ENCODE measurements at places on chromosomes 16 and 17. TPM values are rescaled to one million over a fixed set of nuclear protein-coding genes. Genes with fewer than 3 reads are reported as not detected.

DNA sequence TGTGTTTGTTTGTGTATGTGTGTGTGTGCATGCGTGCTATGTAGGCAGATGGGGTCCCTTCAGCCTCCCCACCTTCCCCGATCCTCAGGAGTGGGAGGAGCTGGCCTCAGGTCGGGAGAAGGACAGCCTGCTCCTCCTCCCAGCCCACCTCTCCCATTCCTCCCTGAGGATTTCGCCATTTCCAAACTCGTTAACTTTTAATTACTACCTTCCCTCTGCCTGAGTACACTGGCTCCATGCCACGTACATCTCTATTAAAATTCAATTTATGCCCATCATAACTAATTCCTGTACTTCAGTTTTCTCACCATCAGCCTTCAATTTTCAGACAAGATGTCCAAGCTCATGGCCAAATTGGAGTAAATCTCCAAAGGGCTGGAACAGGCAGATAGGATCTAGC is 148.6 kb downstream of the SDK2 start:
- no peak overlapping the region for H3K27ac ChIP-seq
- H3K27me3 ChIP-seq = no peaks in the 10 kb centered on the region
- no peak for DNase-seq
- no peaks in the 10 kb centered on the region for H3K36me3 ChIP-seq
- H3K4me1 ChIP-seq = no peaks in the 10 kb centered on the region
- H3K4me3 ChIP-seq = no peak overlapping the region

- no peak overlapping the region for H3K27ac ChIP-seq
- no peak for DNase-seq
- no peaks in the 10 kb centered on the region for H3K4me1 ChIP-seq
- H3K36me3 ChIP-seq = no peaks in the 10 kb centered on the region
These were observed 38.1 kb upstream of the METRNL start for GRCh38 chr17:83041305-83041704.

DNA sequence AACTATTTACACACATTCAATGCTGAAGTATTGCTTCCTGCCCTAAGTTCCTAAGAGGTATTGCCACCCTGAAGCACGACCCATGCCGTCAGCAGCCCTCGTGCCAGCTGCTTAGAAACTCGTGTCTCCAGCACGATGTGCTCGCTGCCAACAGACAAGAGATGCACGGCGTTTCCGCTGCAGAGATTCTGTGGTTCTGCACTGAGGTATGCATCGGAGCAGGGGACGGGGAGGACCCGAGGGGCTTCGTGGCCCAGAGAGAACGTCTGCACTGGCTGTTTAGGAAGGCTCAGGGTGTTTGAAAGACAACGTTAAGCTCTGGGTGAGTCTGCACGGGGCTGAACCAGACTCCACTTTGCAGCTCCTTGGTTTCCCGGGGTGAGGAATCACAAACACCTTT is 82.7 kb upstream of the CREBBP start:
- H3K27me3 ChIP-seq = no peaks in the 10 kb centered on the region
- no peaks in the 10 kb centered on the region for H3K36me3 ChIP-seq
- no peak overlapping the region for H3K4me3 ChIP-seq
- no peak overlapping the region for H3K27ac ChIP-seq

TMC8 gene
- 14.4 TPM for total RNA-seq

DNA sequence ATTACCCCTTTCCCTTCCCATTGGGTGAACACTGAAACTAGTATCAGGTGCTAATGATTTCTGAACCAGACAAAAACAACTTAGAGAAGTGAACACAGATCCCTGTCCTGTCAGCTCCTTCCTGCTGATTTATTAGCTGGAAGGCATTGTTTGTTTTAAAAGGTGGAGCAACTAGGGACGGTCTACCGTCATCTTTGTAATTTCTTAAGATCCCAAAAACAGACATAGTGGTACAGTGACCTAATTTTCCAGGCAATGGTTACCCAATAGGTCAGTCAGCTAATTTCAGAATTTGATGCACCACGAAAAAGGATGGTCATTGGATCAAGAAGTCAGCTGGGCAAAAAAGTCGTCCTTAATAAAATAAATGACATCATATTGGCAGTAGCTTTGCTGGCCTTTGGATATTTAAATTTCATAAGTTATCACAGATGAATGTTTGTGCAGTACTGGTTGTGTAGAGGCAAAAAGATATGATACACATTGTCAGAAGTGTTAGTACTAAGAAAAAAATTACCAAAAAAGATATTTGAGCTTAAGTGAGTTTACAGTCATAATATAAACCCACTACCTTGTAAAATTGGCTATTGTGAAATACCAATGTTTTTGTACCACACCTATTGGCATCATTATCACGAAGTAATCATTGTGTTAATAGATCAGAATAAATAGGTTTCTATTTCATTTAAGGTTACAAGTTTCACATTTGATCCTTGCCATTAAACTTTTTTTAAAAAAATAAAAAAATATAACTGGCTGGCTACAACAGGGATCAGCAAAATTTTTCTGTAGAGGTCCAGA is 27.2 kb upstream of the KCNJ16 start:
- H3K27me3 ChIP-seq = no peaks in the 10 kb centered on the region
- no peak overlapping the region for H3K4me3 ChIP-seq
- no peaks in the 10 kb centered on the region for H3K36me3 ChIP-seq
- DNase-seq = no peak
- no peaks in the 10 kb centered on the region for H3K4me1 ChIP-seq

- no peaks in the 10 kb centered on the region for H3K27me3 ChIP-seq
- no peak for DNase-seq
- no peak overlapping the region for H3K27ac ChIP-seq
These were observed 111.2 kb downstream of the ANKRD11 start for GRCh38 chr16:89378947-89379771.

DNA sequence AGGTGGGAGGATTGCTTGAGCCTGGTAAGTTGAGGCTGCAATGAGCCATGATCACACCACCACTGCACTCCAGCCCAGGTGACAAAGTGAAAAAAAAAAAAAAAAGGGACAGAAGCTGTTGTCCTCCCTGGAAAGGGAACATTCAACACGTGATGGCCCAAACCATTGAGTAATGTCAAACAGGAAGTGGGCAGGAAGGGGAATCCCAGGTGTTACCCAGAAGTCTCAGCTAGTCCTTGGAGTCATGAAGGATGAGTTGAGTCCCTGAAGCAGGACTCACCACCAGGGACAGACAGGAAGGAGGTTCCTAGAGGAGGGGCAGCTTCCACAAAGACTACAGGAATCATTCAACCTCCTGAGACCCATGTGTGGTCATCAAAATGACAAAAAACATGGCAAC is 19.8 kb upstream of the CMIP start:
- no peaks in the 10 kb centered on the region for H3K27me3 ChIP-seq
- no peaks in the 10 kb centered on the region for H3K4me1 ChIP-seq
- DNase-seq = no peak
- no peaks in the 10 kb centered on the region for H3K36me3 ChIP-seq
- H3K4me3 ChIP-seq = no peak overlapping the region

- no peak for DNase-seq
- H3K27me3 ChIP-seq = no peaks in the 10 kb centered on the region
- no peaks in the 10 kb centered on the region for H3K36me3 ChIP-seq
- no peak overlapping the region for H3K4me3 ChIP-seq
- H3K4me1 ChIP-seq = no peaks in the 10 kb centered on the region
These were observed 15.3 kb upstream of the OGFOD3 start for GRCh38 chr17:82433560-82434215.

OTOA gene
- 0.21 TPM for total RNA-seq

DNA sequence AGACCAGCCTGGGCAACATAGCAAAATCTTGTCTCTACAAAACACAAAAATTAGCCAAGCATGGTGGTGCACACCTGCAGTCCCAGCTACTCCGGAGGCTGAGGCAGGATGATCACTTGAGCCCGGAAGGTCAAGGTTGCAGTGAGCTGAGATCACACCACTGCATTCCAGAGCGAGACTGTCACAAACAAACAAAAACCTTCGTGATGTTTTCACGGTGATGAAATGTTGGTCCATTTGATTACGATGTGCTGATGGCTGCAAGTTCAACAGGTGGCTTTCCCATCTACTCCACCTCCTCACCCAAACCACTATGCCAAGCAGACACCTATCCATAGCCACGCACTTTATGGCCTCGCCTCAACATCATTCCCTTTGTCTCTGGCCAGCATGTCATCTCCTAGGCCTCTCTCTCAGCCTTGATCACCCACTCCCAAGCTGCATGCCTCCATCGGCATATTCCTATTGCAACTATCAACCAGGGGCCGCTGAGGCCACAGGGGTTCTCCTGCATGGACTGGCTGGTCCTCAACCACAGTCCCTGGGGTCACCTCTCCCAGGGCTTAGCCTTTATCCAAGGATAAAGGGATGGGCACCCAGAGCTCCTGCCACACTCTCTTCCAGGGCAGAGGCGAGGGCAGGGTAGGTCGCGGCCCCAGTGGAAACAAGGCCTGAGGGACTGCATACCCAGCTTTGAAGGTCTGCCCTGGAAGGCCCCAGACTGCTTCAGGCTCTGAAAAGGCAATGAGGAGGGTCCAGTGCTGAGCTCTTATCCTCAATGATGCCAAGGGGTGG is 17.1 kb upstream of the ALOX15B start:
- no peak overlapping the region for H3K4me3 ChIP-seq
- H3K4me1 ChIP-seq = no peaks in the 10 kb centered on the region

DNA sequence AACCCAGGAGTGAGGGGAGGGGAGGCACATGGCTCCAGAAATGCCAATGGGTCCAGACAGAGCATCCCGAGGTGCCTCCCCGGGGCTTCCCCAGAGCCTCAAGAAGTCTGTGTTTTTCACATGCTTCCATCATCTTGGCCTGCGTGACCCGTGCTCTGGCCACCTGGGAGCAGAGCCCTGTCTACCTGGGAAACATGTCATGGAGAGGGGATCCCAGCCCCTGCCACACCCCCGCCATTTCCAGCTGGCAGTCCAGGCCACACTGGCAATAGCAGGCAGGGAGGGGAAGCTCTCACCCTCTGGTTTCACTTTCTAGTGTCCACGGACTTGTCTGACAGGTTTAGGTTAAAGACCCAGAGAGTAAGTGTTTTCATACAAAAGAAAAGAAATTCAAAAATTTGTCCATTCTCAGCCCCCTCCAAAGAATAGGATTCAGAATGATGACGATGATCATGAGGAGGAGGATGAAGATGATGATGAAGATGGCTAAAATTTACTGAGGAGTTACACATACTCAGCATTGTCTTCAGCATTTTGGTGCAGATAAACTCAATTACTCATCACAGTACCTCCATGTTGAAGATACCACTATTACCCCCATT is 9.0 kb downstream of the SMIM5 start:
- no peak overlapping the region for H3K27ac ChIP-seq
- no peaks in the 10 kb centered on the region for H3K36me3 ChIP-seq
- H3K4me3 ChIP-seq = no peak overlapping the region
- no peaks in the 10 kb centered on the region for H3K4me1 ChIP-seq
- no peaks in the 10 kb centered on the region for H3K27me3 ChIP-seq
- DNase-seq = peak; percentile 65

BCL6B gene
- total RNA-seq = 31.4 TPM

HSF5 gene
- not detected for total RNA-seq

DNA sequence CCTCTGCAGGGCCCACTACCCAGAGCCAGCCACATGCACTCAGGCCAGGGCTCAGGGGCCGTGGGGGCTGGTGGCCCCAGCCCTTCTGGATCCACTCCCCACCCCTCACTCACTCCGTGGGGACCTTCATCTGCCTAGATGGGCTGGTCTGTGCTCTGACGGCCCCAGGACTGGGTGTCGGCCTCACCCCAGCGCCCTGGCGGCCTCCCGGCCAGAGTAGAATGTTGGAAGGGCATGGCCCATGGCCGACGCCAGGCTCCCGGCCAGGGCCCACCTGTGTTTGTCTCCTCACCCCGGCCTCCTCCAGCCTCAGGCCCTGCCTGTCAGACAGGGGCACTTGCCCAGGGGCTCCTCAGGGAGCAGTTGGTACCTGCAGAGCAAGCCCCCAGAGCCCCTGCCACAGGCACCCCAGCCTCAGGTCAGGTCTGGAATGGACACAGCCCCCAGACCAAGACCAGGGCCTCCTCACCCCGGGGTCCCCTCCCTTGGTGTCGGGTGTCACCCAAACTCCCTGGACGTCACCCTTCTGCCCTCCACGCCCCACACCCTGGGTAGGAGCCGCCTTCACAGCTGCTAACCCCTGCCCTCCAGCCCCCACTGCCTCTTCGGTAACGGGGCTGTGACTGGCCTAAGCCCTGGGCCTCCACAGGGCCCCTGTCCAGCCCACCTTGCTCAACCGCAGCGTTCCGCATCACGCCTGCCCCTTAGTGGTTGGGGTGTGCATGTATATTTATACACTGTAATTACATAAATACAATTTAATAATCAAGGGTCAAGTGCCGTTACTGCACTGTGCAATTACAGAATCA is 3.0 kb upstream of the CDH15 start:
- H3K27ac ChIP-seq = no peak overlapping the region
- DNase-seq = no peak
- H3K27me3 ChIP-seq = no peaks in the 10 kb centered on the region
- H3K4me1 ChIP-seq = no peaks in the 10 kb centered on the region

DNA sequence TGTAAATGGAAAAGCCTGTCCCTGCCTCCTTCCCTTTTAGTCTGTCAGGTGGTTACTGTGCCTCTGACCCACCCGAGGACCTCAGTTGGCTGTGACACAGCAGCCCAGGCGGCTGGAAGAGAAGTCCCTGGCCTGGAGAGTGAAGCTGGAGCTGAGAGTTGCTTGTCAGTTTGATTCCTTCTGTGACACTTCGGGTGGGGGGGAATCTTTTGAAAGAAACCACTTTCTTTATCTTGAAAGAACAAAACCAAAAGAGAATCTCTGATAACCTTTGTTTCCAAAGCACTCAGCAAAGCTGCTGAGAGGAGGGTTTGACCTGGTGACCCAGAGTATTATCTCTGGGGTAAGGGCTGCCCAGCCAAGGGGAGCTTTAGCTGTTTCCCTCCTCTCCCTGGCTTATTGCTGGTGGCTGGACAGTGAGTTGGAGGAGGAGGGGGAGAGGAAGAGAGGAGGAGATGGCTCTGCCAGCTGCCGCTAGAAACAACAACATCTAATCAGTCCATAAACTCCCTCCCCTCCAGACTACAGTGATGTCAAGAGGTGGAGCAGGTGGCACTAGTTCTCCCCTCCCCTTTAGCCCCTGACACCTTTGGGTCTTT is 34.0 kb downstream of the YPEL2 start:
- peaks cover 20% of the 10 kb centered on the region for H3K4me1 ChIP-seq
- no peak for DNase-seq
- H3K27me3 ChIP-seq = no peaks in the 10 kb centered on the region
- H3K4me3 ChIP-seq = no peak overlapping the region

DNA sequence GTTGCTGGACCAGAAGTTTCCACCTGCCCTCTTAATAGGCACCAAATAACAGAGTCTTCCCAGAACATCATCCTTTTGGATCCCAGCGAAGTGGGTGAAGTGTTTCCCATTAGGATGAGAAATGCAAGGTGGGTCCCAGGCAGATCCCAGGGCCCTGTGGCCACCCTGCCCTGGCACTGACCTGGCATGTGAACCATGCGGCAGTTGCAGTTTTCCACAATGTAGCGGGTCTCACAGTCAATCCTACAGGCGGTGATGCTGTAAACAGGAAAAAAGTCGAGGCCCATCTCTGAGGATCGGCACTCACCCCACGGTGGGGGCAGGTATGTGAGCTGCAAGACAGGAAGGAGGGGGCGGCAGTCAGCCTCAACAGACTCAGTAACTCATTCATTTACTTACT is 36.4 kb downstream of the SPACA3 start:
- no peak for DNase-seq
- no peaks in the 10 kb centered on the region for H3K27me3 ChIP-seq
- no peak overlapping the region for H3K4me3 ChIP-seq
- H3K27ac ChIP-seq = no peak overlapping the region
- H3K4me1 ChIP-seq = no peaks in the 10 kb centered on the region

KCNJ18 gene
- not detected for total RNA-seq
